ENCODE measurements at places on chromosomes 3 and 15.

GRCh38 chr3:73018298-73018697 lies 21.7 kb downstream of the PPP4R2 start:
- DNase-seq: no peak

- DNase-seq: no peak
Measured at GRCh38 chr3:71554649-71555048, 28.9 kb downstream of the FOXP1 start.

DNA sequence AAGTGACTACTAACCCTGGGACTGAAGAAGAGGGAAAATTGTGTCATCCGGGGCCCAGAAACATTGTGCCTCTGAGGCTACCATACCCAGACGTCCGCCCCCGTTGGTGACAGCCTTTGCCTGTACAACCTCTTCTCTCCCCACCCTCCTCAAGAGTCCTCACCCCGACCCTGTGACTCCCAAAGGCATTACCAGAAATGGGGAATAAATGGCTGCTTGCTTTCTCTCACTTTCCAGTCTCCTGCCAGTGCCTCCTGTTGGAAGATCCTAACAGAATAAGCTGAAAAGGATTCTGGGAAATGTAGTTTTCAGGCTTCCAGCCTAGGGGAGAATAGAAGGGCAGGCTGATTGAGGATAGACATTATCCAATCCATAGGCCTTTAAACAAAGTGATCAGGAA lies 30.8 kb upstream of the SLC25A36 start:
- DNase-seq: no peak

DNA sequence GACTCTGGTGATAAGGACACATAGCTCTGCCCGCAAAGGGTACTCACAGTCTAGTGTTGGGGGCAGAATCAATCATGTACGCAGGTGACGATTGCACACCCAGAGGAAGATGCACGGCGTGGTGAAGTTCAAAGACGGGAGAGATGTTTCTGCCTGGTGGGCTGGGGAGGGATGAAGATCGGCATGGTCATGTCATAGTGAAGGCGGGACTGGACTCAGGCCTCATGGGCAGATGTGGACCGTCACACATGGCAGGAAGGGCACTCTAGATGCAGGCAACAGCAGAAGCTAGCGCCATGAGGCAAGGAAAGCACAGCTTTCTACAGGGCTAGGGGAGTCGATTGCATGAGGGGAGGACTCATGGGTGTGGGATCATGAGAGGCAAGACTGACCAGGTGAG lies 240.6 kb downstream of the OPA1 start:
- DNase-seq: no peak

GRCh38 chr3:67090474-67090873 lies 92.4 kb downstream of the KBTBD8 start:
- no peak for DNase-seq

DNA sequence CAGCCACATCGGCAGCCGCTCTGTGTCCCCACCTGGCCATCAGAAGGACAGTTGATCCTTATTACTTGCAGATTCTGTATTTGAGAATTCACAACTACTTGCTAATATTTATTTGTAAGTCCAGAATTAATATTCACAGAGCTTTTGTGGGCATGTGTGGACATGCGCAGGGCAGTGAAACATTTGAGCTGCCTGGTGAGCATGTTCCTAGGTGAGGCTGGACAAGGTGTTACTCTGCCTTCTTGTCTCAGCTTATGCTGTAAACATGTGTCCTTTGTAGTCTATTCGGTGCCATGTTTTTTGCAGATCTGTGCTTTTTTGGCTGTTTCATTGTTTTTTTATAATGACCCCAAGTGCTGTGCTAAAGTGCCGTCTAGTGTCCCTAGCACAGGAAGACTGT lies 15.6 kb downstream of the FAH start:
- DNase-seq: no peak

DNA sequence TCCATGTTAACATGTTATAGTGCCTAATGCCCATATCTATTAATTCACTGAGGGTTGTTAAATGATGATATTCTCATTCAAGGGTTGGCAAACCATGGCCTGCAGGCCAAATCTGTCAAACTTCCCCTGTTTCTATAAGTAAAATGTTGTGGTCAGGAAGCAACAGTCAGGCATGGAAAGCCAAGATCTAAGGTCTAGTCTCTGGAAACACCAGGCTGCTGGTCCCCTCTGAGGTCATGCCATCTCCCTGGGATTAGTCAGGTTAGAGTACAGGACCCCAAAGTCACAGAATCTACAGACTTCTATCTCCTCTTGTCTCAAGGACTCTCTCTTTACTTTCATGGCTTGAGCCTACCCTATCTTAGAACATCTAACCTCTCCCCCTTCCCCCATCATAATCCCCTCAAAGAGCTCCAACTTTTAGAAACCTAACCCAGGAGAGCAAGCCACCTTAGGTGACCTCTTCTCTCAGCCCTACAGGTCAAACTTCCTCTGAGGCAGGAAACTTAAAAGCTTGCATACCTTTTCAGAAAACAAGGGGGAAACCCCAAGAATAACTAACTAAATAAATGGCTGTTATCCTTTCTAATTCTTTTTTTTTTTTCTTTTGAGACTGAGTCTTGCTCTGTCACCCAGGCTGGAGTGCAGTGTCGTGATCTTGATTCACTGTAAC lies 15.3 kb upstream of the HERC1 start:
- no peak for DNase-seq

GRCh38 chr15:28117432-28117990 lies 18.4 kb upstream of the OCA2 start:
- DNase-seq: no peak

DNA sequence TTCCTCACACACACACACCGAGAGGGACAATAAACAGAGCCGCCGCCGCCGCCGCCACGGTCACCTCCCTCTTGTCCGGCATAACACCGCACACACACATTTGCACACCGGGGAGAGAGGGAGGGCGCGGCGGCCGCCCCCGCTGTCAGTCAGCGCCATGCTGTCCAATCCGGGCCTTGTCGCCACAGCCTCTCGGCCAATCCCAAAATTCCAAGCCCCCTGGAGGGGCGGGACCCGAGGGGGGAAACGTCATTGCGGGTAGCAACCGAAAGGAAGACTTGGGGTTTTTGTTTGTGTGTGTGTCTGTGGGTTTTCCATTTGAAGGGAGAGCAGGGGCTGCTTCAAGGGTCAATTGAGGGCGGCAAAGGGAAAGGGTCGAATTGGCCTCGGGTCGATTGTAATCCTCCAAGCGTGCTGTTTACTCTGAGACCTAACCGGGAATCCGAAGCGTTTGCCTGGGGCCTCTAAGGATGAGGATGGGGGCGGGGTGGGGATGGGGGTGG lies at the start of gene TOP2B:
TSS of gene TOP2B (minus strand) at position 96 of the 503 bp plus-strand sequence. CDS start 610 bp downstream, outside the sequence.
- peak; percentile 98 for DNase-seq

DNA sequence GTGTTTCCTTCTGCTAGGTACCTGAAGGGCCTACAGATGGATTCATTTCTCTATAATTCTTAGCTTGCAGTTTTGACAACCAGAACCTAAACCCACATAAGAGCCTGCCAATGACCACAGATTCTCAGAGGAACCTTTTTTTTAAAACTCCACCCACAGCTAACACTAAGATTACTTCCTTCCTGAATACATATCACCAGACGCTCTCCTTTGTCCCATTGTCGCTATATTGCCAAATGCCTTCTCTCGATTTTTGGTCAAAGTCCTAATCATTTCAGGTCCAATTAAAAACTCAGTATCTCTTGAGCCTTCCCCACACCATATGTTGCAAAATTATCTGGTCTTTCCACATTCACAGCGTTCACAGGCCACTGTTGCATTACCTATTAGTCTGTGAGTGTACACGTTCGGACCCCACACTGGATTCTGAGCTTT lies 12.4 kb downstream of the ZNF710 start:
- no peak for DNase-seq

DNA sequence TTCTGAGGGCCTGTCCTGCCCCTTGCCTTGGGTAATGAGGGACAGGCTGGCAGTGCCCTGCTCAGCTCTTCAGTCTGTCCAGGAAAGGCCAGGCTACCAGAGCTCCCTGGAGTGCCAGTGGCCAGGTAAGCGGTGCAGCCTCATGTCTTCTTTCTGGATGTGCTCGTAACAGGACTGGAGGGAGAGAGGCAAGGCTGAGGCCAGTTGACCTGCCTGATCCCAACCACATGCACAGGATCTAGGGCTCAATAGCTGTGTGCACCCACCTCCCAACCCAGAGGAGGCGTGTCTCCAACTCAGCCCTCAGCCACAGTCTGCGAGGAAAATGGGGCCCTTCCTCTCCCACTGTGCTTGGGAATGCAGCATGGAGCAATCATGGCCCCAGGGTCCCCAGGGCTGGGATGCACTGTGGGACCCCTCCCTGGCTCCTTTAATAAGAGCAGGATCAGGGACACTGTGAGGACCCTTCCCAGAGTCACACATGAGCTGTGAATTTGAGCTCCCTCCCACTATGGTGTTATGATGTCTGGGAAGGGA lies 22.5 kb downstream of the ALS2CL start:
- DNase-seq: no peak

- no peak for DNase-seq
Measured at GRCh38 chr3:33911525-33912322, 113.3 kb downstream of the PDCD6IP start.

GRCh38 chr3:12706504-12707253 lies 42.8 kb upstream of the RAF1 start:
- no peak for DNase-seq

DNA sequence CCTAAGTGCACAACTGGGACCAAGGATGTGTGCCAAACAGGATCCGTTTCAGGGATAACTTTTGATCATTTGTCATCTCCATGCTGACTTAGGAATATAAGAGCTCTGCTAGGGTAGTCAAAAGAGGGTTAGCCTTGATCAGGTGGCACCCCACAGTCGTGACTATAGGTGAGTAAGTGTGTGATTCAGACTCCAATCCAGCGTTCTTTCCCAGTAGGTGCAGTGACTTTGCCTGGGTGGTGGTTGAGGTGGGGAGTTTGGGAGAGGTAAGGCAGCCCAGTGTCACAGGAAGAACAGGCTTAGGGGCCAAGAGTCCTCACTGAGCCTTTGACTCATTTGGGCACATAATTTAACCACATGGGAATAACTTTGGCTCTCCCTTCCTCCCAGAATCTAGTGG lies 51.0 kb downstream of the CHDH start:
- DNase-seq: no peak

GRCh38 chr3:107877936-107878335 lies 212.9 kb downstream of the CD47 start:
- DNase-seq: no peak

DNA sequence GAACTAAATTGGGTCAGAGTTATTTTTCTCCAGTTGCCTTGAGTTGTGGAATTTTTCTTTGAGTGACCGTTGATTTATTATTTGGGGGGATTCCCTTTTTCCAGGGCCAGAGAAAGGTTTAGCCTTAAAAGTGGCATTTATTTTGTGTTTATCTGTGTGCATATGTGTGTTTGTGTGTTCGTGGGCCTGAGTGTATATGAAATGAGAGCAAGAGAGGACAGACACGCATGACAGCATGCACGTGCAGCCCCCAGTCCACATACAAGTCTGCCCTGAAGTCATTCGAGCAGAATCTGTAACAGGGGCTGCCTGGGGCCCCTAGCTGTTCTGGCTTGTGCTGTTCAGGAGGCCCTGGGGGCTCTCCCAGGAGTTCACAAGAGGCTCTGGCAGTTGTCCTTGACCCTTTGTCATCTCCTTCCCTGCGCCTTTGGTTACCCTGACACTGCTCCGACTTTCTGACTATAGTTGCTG lies 18.3 kb upstream of the TRAK1 start:
- DNase-seq: no peak

DNA sequence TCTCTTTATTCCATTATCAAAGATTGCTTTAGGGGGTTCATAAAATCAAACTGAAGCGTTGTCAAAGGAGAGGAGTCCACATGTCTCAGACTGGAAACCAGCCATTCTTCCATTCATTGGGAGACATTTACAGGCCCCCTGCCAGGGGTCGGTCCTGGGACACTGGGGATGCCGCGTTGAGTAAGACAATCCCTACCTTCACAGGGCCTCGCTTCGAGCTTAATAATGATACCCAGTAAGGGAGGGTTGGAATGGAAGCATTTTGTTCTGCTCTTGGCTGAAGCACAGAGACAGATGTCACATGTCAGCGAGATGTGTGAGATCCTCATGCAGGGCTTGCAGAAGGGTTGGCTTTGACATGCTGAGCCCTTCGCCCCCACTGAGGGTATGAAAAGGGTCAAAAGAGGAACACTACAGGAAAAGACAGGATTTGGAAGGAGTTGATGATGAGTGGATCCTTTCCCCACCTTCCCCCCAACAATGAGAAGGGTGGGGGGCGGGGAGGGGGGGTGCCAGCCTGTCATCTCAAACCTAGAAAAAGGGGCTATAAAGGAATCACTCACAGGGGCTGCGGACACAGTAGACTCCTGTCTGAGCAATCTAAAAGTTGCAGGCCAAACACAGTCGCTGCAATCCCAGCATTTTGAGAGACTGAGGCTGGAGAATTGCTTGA lies 25.6 kb upstream of the ARL8B start:
- no peak for DNase-seq

- DNase-seq: no peak
Measured at GRCh38 chr3:56935811-56936210, 124.7 kb upstream of the SPATA12 start.

GRCh38 chr3:25094932-25095685 lies 333.0 kb upstream of the RARB start:
- no peak for DNase-seq

- DNase-seq: no peak
Measured at GRCh38 chr15:43093026-43093425, 12.8 kb downstream of the UBR1 start.

- DNase-seq: peak; percentile 72
Measured at GRCh38 chr15:73972984-73973682, 19.0 kb downstream of the STOML1 start.

DNA sequence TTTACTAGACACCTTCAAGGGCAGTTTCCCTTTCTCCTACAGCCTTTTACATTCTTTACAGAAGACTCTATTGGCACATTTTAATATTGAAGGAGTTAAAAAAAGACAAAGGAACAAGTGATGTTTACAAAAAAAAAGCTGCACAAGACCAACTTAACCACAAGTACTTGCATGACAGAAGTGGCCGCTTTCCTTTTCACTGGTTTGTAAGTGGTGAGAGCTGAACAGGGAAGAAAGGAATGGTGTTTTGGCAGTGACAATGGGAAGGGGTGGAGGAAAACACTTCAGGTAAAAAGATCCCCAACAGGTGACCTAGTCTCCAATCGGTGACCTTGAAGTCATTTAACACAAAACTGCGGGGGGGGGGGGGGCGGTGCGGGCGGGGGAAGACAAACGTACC lies 1.1 kb downstream of the WDR72 start:
- no peak for DNase-seq

DNA sequence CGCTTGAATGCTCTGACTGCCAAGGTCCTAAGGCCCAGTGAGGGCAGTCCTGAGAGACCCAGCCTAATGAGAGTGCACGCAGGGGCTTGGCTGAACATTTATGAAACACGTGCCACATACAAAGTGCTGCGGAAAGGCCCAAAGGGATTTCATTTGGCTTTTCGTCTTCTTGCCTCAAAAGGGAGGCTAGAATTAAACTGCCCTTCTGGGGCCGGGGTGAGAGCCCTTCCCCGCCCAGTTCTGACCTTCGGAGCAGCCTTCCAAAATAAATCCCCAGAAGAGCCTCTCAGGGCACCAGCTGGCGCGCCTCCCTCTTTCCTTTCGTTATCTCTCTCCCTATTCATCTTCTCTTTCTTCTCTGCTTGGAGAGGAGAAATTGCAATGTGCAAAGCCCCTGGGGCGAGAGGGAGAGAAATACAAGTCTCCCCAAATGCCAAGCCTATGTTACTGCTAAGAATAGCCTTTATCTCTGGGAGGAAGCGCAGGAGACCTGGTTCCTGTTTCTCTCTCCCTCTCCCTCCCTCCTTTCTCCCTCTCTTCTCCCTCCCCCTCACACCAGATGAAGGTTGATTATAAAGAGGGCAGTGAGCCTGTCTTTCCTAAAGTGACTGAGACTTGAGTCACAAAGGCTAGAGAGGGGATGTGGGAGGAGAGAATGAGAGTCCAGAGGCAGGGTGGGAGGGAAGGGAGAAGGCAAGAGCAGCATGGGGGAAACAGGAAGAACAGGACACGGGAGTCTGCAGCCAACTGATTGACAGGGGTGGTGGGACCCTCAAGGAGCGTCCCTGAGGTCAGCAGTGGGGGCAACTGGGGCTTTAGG lies 36.7 kb upstream of the NDUFB4 start:
- peak; percentile 47 for DNase-seq
